ACHN (cell line): ENCODE measurements at places on chromosomes 4 and X.

DNA sequence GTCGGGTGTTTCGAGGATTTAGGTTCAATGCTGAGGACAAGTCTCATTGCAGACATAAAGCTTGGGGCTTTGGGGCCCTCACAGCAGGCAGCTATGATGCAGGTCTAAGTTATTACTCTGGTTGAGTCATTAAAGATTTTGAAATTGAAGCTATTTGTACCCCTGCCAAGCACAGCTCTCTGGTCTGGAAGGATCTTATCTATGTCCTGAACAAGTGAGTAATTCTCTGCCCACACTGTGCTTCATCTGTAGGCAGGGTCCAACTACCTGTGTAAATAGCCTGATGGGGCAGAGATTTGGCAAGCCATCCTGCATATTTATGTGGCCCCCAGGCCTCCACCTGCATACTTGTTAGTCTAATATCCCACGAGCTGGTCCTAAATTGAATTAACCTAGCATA is 41.4 kb upstream of the MAGEA4 start:
- DNase-seq: peak; percentile 6

DNA sequence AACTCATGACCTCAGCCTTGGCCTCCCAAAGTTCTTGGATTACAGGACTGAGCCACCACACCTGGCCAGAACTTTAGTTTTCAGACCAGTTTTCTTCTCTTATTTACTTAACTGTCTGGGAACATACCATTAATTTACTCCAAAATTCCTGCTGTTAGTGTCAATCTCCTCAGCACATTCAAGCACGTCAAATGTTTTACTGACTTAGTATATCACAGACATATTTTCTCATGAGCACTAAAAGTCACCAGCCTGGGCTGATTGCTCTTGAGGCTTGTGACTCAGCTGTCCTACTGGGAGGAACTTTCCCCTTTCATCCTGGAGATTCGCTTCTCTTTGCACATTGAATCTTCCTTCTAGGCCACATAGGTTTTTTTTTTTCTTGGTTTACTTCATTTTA is 109.6 kb downstream of the PCDH18 start:
- no peak for DNase-seq

- no peak for DNase-seq
These were observed 11.3 kb downstream of the PSAPL1 start for GRCh38 chr4:7423391-7423790.

- DNase-seq: no peak
These were observed 345.4 kb downstream of the PPP1R2C start for GRCh38 chrX:42432552-42432951.

DNA sequence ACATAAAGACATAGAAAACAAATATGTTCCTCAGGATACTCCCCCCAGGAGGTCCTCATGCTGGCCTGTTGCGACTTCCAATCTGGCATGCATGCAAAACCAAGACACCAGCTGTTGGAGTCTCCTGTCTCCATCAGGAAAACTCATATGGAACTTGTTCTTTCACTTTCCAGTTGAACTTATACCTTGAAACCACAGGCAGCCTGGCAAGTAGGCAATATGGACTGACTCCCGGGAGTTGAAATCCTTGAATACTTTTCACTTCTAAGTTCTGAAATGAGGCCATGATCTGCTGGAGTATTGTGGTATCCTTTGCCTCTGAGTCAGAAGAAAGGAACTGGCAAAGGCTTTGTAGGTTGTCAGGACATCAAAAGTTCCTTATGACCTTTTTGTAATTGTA is 444.2 kb downstream of the IDS start:
- DNase-seq: no peak

DNA sequence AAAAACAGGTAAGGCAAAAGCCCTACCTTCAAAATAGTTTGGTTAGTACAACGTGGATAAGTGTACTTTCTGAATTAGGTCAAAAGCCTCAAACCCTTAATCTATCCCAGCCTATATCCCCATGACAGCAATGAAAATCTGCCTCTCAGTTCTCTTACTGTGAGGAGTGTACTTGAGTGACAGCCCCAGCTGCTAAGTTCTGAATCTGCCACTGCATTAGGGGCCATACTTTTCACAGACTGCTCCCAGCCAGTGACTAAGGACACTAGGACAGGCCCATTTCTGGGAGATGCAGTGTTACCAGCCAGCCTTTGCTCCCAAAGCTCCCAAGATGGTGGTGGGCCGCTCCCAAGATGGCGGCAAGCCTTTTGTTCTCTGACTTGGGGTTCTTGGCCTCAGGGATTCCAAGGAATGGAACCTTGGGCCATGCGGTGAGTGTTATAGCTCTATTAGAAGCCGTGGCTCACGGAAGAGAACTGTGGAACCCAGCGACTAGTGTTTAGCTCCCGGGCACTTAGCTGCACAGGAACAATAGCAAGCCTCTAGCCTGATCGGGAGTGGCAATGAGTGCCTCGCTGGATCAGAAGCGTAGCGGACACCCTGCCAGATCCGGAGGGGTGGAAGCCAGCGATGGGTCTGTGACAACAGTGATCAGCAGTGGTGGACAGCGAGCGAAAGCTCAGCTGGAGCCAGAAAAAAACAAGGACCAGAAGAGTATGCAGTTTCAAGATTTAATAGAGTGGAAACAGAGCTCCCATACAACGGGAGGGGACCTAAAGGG is 175.6 kb upstream of the NRK start:
- no peak for DNase-seq

DNA sequence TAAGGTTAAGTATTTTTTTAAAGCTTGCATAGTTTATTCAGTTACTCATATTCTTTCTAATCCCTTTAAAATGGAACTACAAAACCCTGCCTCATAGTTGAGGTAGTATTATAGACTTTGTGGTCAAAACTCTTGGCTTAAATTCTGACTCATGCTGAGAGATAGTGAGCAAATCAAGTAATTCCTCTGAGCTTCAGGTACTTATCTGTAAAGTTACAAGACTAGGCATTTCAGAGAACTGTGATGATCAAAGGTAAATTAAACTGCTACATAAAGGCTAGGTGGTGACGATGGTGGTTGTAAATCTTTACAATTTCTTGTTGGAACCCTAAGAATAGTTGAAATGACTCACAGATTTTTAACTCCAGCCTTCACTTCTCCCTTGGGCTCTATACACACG is 3.2 kb upstream of the CLOCK start:
- peak; percentile 64 for DNase-seq

- no peak for DNase-seq
These were observed 814.8 kb upstream of the PRKX start for GRCh38 chrX:4528247-4528646.

DNA sequence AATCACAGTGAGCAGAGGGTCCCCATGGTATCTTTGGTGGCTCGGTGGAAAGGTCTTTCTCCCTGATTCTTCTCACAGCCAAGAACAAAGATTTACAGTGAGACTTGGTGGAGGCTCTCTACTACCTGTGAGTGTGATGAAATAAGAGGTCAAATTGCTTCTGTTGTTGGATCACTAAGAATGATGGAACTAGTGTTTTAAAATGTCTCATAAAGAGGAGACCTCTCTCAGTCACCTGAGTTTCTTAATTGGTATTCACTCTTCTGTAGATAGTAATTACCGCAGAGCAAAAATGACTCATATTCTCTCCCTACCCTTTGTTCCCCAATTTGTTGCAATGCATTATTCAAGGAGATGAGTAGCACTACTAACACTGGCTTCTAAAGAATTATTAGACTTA is 100.9 kb upstream of the TBC1D9 start:
- DNase-seq: no peak

DNA sequence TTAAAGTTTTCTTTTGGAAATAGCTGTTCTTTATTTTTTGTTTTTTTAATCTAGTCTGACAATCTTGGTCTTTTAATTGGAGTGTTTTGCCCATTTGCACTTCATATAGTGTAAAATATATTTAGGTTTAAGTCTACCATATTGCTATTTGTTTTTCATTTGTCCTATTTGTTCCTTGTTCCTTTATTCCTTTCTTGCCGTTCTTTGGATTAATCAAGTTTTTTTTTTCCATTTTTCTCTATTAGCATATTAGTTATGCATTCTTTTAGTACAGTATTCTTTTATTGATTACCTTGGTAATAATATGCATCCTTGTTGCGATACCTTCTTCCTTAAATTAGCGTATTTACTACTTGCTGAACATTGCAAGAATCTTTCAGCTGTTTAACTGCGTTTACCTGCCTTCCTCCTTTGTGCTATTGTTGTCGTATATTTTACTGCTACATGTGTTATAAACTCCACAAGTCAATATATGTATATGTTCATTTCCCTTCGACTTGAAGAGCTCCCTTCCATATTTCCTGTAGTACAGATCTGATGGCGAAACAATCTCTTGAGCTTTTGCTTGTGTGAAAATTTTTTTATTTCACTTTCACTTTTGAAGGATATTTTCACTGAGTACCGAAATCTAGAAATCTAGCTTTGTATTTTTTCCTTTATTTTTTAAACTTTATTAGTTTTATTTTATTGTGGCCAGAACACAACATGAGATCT is 23.9 kb upstream of the RNF212 start:
- no peak for DNase-seq

GRCh38 chrX:13076176-13076961 is 31.9 kb upstream of the FAM9C start:
- DNase-seq: no peak

- no peak for DNase-seq
These were observed 659.7 kb downstream of the CENPC start for GRCh38 chr4:66885501-66886165.

- no peak for DNase-seq
These were observed 5.6 kb upstream of the HOPX start for GRCh38 chr4:56686537-56687231.

GRCh38 chr4:66266035-66266434 is 595.7 kb upstream of the EPHA5 start:
- DNase-seq: no peak
